ENCODE measurements at places on chromosomes 4 and X.

DNA sequence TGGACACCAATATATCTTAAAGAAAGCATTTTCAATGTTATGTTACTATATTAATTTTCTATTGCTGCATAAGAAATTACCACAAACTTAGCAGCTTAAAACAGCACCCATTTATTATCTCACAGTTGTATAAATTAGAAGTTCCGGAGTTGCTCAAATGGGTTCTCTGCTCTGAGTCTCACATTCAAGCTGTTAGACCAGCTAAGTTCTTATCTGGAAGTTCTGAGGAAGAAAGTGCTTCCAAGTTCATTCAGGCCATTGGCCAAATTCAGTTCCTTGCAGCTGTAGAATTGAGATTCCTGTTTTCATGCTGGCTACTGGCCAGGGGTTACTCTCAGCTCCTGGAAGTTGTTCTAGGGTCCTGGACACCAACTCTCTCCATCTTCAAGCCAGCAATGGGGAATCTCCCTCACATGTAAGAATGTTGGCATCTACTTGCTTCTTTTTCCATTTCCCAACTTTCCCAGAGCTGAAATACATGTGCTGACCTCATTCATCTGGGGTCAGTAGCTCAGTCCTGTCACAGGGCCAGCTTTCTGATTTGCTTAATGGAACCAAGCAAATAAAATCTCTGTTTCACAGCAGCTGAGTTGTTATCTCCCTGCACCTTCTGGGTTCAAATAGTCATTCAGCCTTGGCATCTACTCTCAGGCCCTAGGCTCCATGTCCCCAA, 99.6 kb upstream of the INTU start:
- no peak for DNase-seq

GRCh38 chr4:73087871-73088270, 18.4 kb upstream of the COX18 start:
- DNase-seq: no peak

- DNase-seq: no peak
Measured at GRCh38 chr4:82833696-82834313, 35.2 kb upstream of the SCD5 start.

DNA sequence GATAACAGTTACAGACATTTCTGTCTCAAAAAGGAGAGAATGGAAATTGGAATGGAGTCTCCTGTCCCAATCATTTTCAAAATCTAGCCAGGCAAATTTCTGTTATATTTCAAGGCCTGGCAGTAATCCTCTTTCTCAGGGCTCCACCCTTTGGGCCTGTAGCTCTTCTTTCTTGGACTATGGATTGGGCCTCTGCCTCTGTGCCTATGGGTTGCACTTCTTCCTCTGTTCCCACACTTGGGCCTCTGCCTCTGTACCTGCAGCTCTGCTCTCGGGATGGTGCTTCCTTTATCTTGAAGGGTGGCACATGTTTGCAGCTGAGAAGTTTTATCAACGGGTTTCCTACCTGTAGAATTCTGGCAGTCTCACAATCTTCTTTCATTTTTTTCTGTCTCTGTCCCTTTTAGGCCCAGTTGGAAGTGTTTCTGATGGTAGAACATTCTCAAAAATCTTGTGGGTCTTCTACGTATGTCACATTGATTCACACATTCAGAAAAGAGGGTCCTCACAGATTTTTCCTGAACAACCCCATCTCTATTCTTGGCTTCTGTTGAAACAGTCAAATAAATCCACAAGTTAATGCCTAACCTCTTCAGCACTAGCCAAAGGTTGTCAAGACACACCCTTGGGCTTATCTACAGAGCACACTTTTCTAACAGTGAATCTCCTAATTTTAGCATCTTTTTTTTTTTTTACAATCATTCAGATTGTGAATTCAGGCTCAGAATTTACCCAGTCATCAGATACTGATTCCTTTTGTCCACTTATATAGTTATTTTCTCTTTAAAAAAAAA, 719.0 kb downstream of the RPA4 start:
- no peak for DNase-seq

- DNase-seq: no peak
Measured at GRCh38 chr4:93730760-93731159, 97.8 kb upstream of the ATOH1 start.

DNA sequence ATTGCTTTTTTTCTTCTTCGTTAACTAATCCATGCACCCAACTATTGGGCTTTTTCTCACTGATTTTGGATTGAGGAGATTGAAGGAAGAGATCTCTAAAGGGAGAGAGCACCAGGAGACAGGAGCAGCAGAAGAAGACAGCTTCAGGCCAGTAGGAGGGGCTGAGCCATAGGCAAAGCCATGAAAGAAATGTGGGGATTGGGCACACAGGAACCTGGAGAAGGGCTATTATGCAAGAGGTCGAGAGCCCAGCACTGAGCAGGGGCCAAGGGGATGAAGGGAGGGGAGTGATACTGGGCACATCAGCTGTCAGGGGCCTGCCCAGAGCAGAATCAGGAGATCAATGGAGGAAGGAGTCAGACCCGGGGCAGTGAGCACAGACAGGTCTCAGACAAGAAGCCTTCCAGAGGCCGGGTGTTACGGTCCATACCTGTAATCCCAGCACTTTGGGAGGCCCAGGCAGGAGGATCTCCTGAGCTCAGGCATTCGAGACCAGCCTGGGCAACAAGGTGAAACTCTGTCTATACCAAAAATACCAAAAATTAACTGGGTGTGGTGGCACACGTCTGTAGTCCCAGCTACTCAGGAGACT, 140.9 kb downstream of the BCOR start:
- DNase-seq: no peak

- no peak for DNase-seq
Measured at GRCh38 chr4:99651811-99652485, 5.7 kb downstream of the C4orf54 start.

DNA sequence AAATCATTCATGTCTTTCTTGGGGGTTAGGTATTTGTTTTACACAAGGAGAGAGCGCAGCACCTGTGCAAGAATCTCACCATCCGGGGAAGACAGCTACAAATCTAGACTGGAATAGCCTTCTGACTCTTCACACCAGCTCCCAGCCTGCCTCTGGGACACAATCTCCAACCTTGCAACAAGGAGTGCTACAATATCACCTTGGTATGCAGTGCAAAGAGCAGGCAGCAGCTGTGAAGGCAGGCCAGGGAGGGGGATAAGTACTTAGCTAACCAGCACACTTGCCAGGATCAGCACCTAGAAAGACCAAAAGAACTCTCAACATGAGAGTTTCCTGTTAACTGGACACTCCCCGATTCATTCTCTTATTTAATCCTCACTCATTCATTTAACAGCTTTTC, 235.3 kb downstream of the AR start:
- no peak for DNase-seq

DNA sequence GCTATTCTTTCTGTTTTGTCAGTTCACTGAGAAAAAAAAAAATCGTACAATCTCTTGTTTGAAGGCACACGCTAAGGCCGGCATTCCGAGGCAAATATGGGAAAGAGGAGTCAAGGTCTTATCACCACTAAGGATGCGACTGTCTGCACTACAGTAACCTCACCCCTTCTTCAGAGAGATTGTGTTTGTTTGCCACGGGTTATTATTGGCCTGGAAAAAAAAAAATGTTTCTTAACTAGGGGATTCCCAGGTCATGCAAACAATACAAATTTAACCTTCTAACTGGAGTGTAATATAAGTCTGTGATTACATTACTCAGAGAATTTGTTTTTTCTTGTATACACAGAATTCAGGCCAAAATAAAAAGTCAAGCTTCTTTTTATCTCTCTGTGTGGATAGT, 168.3 kb downstream of the TMA16 start:
- DNase-seq: no peak

DNA sequence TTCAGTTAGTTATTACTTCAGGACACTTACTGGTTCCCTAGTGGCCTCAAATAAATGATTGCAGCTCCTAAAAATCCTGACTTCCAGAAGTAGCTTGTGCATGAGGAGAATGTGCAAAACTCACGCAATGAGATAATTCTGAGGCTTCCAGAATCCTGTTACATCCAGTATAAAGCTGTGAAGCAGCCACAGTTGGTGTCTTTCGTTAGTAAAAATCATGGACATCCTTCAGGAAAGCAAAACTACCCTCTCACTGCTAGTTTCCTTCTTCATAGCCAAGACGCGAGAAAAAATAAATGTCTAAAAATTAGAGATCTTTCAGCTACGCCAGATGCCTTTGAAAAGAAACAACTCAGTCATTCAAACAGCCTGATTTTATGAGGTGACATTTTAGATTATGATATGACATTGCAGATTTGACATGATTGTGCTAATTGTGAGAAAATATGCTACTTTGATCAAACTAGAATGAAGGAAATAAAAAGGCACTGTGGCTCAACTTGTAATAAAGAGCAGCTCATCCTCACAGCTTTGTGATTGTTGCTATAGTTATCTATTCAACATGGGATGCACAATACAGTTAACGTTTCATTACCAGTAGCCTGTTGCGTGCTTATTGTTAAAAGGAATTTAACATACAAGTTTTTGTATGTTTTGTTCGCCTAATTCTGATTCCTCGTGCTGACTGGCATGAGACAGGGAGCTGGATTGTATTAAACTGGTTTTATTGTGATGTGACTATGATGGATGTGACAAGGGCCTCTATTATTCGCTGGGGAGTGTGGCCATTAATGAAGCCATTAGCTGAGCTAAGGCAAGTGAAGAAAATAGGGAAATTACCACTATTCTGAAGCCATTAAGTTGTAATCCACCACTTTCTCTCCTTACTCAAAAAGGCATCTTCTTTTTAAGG, 40.5 kb downstream of the AFF2 start:
- no peak for DNase-seq

- no peak for DNase-seq
Measured at GRCh38 chrX:153909024-153909979, 4.8 kb downstream of the AVPR2 start.

- DNase-seq: no peak
Measured at GRCh38 chr4:15714141-15714540, 11.3 kb downstream of the BST1 start.

DNA sequence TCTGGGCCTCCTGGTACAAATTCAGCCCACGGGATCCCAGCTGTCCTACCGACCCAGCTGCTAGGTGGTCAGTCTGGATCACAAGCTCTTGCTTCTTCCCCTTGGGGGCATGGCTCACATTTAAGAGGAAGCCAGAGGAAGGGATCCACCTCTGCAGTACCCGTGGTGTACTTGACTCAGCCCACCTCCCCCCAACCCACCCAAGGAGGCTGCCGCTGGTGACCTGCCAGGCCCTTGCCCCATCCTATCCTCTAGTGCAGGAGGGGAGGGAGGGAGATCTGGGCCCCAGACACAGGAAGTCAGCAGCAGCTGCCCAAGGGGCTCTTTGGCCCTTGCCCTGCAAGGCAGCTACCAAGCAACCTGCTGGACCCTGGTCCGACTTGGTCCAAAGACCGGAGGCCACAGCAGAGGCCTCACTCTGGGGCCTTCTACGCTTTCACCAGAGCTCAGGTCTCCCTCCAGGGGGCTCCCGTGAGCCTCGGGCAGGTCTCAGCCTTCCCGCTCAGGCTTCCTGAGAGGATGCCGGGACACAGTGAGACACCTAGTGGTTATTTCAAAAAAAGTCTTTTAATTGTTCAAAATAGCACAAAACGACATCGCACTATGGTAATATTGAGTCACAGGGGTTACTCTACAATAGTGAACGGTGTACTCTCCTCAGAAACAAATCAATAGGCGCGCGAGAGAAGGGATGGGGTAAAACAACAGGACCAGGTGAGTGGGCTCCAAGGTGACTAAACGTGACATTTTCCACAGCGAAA, 2.7 kb upstream of the RENBP start:
- DNase-seq: peak; percentile 52

DNA sequence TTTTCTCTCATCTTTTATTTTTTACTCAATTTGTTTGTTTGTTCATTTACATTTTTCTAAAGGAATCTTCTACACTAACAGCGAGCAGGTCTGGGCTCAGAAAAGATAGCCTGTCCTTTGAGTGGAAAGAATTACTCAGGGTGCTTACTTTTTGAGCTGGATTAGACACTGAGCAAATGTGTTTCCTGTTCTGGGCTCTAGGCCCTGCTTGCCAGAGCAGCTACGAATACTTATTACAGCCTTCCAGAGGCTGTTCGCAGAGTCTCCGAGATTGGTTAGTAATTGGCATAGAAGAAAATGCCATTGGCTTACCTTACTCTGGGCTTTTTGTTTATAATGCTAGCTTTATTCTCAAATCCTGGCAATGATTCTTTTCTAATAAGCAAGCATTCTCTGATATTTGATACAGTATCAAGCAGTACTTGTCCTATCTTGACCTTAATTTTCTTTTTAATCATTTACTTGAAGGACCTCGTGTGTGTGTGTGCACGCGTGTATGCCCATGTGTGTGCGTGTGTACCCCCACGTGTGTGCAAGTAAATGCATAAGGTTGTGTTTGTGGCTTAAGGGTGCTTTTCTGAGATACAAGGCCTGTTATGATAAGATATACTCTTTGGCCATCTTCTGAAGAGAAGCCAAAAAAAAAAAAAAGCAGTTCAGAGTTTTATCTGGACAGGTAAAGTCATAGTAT, 76.2 kb upstream of the GRXCR1 start:
- no peak for DNase-seq

- no peak for DNase-seq
Measured at GRCh38 chrX:110852180-110852579, 56.6 kb upstream of the CHRDL1 start.

GRCh38 chr4:22466581-22466980, 49.3 kb downstream of the ADGRA3 start:
- no peak for DNase-seq

DNA sequence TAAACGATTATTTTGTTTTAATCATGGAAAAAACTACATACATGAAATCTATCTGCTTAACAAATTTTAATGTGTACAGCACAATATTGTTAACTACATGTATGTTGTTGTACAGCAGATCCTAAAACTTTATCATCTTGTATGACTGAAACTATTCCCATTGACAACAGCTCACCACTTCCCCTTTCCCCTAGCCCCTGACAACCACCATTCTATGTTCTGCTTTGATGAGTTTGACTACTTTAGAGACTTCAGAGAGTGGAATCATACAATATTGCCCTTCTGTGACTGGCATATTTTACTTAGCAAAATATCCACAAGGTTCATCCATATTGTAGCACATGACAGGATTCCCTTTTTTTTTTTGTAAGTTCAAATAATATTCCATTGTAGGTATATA, 185.9 kb downstream of the CFAP299 start:
- DNase-seq: no peak

GRCh38 chr4:153483432-153484418, 17.6 kb downstream of the TMEM131L start:
- no peak for DNase-seq

DNA sequence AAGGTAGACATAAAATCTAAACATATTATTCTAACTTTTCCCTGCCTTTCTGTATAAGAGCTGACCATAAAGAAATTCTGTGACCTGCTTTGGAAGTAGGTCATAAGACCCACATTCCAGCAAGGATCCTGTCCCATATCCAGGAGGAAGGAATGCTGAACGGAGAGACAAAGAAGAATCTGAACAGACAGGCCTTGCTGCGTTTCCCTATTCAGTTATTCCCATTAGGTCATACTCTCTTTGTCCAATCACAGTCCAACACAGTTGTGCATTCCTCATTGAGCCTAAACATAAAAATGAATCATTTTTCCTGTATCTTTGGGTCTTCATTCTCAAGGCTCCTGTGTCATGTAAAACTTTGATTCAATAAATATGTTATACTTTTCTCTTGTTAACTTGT, 287.6 kb upstream of the TAPT1 start:
- no peak for DNase-seq

Data from stimulated activated CD8-positive, alpha-beta memory T cell treated with anti-CD3 and anti-CD28 coated beads, Interleukin-7, amount 100 ng/mL, for 24 hours (primary cell).